ENCODE measurements at places on chromosomes 7 and 10.

DNA sequence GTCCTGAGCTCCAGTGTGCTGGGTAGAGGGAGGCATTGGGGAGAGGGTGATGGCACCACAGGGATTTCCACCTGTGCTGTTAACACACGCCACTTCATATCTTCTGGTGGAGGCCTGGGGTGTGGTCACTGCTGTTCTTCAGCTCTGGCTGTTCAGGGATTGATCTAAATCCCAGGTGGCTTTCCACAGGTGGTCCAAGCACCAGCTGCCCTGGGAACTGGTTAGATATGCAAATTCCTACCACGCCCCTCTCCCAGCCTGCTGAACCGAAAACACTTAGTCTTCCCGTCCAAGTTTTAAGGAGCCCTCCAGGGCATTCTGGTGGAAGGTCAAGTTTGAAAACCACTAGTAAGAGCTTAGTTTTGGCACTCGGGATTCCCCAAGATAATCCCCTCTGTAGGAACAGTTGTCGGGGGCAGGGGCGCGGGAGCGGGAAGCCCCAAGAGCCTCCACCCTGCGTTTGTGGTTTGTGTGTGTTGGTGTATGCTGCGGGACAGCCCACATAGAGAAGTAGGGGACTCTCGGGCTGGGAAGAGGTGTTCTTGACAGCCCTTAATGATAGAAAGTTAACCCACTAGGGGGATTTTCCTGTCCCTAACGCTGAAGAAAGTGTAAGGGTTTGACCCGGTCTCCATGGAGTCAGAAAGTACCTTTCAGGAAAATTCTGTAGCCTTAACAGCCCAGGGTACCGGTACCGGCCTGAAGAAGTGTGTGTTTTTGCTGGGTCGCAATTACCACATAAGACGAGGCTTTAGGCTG, 5.1 kb downstream of the DEPP1 start:
- DNase-seq, result no peak

DNA sequence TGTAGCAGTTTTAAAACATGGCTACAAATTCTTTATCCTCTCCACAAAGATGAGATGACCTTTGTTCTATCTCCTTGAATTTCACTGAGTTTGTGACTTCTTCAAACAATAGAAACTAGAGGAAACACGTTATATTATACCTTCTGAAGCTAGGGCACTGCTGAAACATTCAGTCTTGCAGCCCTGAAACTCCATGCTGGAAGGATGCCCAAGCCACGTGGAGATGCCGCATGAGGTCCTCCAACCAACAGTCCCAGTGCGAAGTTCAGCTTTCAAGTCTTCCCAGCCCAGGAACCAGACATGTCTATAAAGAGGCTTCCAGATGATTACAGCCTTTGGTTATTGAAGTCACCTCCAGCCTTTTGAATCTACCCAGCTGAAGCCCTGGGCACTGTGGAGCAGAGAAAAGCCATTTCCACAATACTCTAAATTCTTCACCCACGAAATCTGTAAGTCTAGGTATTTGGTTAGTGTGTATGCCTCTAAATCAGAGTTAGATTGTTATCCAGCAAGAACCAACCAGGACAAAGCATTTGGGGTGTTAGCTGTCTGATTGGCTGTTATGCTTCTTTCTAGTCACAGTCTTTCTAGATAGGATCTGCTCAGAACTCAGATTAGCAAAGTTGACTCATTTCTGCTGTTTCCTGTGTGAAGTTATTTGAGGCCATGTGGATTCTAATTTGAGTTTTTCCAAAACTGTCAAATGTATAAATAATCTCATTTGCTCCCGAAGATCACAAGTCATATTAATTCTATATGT, 186.5 kb upstream of the TMEM72 start:
- DNase-seq, result no peak

GRCh38 chr10:66538371-66538770, 387.5 kb upstream of the LRRTM3 start:
- no peak for DNase-seq

GRCh38 chr7:123715198-123715597, 33.6 kb downstream of the WASL start:
- no peak for DNase-seq

- no peak for DNase-seq
Observed at GRCh38 chr7:118039963-118040489, 143.9 kb upstream of the LSM8 start.

DNA sequence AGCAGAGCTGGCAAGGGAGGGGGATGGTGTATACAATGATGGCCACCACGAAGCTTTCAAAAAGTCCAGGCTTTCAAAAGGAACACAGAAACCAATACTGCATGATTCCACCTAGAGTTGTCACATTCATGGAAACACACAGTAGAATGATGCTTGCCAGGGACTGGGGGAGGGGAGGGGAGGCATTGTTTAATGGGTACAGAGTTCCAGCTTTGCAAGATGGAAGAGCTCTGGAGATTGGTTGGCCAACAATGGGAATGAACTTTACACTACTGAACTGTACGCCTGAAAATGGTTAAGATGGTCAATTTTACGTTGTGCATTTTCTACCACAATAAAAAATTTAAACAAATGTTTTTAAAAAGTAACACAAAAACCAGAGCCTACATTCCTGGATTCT, 104.5 kb upstream of the KDM7A start:
- no peak for DNase-seq

DNA sequence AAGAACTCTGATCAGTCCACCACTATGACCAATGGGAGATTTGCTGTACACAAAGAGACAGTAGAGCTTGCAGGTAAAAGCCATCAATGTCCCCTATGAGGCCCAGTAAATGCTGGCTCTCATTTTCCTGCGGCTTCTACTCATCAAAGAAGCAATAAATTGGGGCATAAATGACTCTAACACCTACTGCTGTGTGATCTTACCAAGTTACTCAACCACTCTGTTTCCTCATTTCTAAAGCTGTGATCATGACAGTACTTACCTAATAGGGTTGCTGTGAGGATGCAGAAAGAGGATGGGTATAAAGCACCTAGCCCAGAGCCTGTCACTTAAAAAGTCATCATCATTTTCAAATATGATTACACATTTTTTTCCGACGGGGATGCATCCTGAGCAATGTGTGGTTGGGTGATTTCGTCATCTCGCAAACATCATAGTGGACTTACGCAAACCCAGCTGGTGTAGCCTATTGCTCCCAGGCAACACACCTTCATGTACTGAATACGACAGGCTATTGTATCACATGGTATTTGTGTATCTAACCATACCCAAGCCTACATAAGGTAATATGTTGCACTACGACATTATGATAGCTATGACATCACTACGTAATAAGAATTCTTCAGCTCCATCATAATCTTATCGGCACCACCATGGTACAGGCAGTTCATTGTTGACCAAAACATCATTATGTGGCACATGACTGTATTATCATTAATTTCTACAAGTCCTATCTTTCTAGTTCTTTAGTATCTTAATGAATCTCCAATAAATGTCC, 7.1 kb upstream of the MGMT start:
- no peak for DNase-seq

DNA sequence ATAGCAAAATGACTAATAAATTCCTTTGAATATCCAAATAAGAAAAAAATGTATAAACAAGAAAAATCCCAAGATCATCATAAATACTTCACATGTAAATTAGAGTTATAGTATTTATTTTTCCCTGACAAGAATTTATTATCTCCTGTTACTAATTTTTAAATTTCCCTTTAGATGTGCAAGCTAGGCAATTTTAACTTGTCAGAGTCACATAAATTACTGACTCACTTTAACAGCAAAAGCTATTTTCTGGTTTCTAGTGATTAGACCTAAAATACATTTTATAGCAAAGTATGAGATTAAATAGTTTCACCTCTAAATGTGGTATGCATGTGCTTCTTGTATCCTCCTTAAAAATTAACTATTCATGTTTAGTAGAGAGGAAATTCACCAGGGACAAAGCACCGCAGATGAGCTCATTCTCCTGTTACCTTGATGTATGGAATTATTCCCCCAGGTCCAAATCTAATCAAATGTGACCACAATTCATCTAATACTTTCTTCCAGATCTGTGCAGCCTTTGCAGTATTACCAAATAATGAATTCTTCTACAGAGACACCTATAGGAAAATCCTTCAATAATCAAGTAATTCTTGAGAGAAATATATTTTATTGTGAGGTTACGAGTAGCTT, 621.2 kb downstream of the DNAJB9 start:
- DNase-seq, result no peak

GRCh38 chr10:50473756-50474155, 150.0 kb downstream of the SGMS1 start:
- DNase-seq, result no peak

GRCh38 chr10:127418536-127419168, 130.5 kb upstream of the NPS start:
- DNase-seq, result no peak

- peak; percentile 86 for DNase-seq
Observed at GRCh38 chr7:114026486-114027089, 107.8 kb upstream of the PPP1R3A start.

DNA sequence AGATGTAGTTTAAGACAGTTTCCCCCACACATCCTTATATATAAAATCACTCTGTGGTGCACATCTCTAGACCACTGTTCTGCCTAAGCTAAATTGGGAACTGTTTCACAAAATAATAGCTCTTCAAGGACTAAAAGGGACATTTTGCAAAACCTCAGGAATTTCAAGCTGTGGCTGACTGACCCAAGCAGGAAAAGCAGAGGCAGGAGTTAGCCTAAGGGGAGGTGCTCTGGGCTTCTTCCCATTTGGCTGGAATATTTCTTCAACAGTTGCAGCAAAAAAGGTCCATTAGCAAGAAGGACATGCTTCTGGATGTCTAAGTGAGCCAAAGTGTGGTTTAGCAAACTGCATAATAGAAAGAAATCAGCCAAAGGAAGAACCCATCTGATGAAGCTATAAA, 551.2 kb upstream of the ANKRD30A start:
- no peak for DNase-seq

DNA sequence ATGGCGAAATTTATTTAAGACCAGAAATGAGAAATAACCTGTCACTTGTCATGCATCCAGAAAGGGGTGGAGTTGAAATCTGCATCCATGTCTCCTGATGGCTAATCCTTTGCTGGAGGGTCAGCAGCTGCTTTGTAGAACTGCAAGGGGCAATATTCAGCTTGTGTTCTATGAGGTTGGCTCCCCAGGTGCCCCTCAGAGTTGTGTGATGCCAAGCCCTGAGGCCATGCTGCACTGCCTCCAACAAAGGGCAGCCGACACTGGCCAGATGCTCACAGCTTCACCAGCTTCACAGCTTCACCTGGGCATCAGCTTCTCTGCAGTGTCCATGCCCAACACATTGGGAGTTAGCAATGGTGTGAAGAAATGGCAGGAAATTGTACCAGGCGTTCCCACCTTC, 64.0 kb upstream of the TMEM72 start:
- no peak for DNase-seq

DNA sequence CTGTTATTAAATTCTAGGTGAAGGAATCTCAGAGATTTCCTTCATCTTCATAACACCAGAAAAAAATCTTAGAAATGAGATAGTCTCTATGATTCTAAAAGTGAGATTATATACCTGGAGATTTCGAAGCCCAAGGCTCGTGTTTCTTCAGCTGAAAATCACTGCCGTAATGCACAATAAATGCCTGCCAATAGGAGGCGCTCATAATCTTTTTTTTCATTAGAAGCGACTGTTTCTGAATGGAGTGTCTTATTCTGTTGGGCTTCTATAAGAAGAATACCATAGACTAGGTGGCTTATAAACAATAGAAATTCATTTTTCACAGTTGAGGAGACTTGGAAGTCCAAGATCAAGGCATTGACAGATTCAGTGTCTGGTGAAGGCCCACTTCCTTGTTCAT, 294.7 kb downstream of the PRKG1 start:
- no peak for DNase-seq

- DNase-seq, result no peak
Observed at GRCh38 chr10:51763746-51764145, 64.4 kb upstream of the CSTF2T start.

GRCh38 chr7:114979803-114980507, 58.1 kb downstream of the MDFIC start:
- DNase-seq, result no peak

DNA sequence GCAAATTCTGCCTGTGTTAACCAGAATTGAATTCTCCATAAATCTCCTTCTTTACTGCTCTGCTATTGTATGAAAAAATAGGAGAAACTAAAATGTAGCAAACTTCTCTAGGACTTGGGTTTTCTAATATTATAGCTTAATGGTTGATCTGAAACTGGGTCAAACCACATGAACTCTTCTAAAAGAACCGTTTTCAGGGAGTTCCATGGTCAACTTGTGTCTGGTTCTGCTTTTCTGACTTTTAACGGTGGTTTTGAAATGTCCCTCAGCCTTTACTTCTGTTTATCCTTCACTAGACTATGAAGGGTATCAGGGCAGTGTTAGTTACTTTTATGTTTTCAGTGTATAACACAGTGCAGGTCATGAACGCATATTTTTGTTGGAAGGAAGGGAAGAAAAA, 242.2 kb downstream of the TSPAN12 start:
- no peak for DNase-seq

DNA sequence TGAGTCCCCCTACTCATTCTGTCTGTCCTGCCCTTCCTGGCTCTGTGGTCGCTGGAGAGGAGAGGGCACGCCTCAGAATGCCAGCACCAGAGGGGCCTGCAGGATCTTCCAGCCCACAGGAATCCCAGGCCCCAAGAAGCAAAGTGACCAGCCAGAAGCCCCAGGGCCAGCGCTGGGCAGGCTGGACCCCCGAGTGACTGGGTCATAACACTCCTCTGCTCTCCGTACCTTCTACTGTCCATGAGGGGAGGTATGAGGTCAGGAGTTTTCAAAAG, 102.6 kb upstream of the GPR26 start:
- no peak for DNase-seq

DNA sequence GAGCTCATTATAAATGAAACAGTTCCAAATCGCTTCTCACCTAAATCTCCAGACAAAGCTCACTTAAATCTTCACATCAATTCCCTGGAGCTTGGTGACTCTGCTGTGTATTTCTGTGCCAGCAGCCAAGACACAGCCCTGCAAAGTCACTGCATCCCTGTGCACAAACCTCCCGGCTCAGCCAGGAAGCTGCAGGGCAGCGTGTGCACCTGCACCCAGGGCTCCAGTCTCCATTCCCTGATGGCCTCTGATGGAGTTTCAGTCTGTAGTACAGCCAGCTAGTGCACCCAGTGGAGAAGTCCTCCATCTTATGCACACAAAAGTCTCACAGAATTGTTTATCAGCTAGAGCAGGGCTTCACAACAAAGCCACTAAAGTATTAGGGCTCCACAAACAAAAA, 51.1 kb upstream of the PRSS58 start:
- DNase-seq, result no peak

GRCh38 chr7:1377111-1377909, 82.0 kb downstream of the MICALL2 start:
- no peak for DNase-seq
